ENCODE measurements at places on chromosomes 3 and 15. TPM values are rescaled to one million over a fixed set of nuclear protein-coding genes. Genes with fewer than 3 reads are reported as not detected.
A peak's percentile ranks its signal among the peaks of the same experiment; 100 is the strongest.

DNA sequence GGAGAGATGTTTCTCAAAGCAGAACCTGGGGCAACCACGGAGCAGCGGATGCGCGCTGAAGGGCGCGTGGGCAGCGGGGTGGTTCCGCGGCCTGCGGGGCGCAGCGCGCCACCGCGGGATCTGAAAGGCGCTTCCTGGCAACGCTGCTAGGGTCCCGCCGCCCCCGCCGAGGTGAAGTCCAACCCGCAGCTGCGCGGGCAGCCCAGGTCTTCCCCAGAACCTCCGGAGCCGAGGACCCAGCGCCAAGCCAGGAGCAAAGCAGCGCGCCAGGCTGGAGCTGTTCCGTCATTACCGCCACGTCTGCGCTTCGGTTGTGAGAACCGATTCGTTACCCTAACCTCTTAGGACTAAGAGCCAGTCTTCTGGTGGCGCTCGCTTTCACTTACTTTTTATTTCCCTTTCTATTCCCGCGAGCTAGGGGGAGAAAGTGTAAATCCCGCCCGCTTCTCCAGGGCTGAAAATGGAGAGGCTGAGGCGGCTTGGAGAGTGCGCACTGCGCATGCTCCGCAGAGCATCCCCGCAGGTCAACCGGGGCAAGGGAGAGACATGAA, 3.2 kb upstream of the GABRG3 start:
- H3K27me3 ChIP-seq = no peaks in the 10 kb centered on the region
- no peak for DNase-seq
- H3K4me3 ChIP-seq = no peak overlapping the region
- no peaks in the 10 kb centered on the region for H3K4me1 ChIP-seq

- H3K36me3 ChIP-seq = no peaks in the 10 kb centered on the region
- no peak overlapping the region for H3K27ac ChIP-seq
- no peaks in the 10 kb centered on the region for H3K27me3 ChIP-seq
- no peak for DNase-seq
- H3K4me1 ChIP-seq = no peaks in the 10 kb centered on the region
Observed at GRCh38 chr3:180747805-180748361, 68.6 kb upstream of the CCDC39 start.

DNA sequence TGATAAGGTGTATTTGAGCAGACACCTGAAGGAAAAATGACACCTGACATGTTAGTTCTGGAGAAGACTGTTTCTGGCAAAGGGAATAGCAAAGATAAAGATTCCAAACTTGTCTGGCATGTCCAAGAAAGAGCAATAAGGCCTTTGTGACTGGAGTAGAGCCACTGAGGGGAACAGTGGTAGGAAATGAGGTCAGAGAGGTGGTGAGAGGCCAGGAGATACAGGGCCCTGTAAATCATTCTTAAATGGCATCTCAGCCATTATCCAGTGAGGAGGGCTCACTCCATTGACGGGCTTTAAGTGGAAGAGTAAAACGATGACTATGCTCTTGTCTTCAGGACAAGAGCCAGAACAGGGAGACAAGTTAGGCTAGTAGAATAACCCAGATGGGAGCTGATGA, 4.5 kb downstream of the SLC49A4 start:
- peaks cover 10% of the 10 kb centered on the region for H3K4me1 ChIP-seq
- H3K27ac ChIP-seq = no peak overlapping the region
- H3K4me3 ChIP-seq = no peak overlapping the region
- H3K36me3 ChIP-seq = no peaks in the 10 kb centered on the region

DNA sequence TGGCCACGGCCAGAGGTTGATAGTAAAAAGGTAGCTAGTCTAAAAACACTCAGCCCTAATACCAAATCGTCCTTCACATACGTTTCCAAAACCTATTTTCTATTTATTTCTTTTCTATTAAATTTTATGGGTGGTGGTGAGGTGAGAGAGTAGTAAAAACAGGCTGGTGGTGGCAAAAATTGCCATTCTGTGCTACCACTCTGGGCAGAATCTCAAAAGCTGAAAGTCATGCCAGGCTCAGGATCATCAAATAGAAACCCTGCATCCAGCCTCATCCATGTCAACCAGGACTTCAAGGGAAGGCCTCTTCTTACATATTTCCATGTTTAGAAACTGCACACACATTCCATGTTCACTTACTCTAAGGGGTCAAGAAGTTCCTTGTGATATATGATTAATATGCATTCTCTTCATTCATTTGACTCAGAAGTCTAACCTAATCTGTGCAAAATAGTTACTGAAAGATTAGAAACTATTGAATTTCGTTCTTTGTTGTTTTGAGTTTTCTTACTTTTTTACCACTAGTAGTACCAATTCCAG, 153.1 kb downstream of the TNIK start:
- no peak overlapping the region for H3K27ac ChIP-seq
- no peaks in the 10 kb centered on the region for H3K4me1 ChIP-seq
- no peaks in the 10 kb centered on the region for H3K36me3 ChIP-seq
- H3K27me3 ChIP-seq = no peaks in the 10 kb centered on the region
- no peak overlapping the region for H3K4me3 ChIP-seq

GRCh38 chr3:126525091-126525852, 1.3 kb downstream of the CHST13 start:
- DNase-seq = no peak
- peak overlapping the region; percentile 55 for H3K4me3 ChIP-seq
- H3K4me1 ChIP-seq = peaks cover 51% of the 10 kb centered on the region
- no peaks in the 10 kb centered on the region for H3K36me3 ChIP-seq
- H3K27me3 ChIP-seq = no peaks in the 10 kb centered on the region

GRCh38 chr3:9747267-9747666, 2.5 kb upstream of the OGG1 start:
- DNase-seq = no peak
- peaks cover 6% of the 10 kb centered on the region for H3K4me1 ChIP-seq
- H3K27ac ChIP-seq = no peak overlapping the region
- no peak overlapping the region for H3K4me3 ChIP-seq

- H3K4me3 ChIP-seq = no peak overlapping the region
- DNase-seq = peak; percentile 19
- no peaks in the 10 kb centered on the region for H3K36me3 ChIP-seq
- no peak overlapping the region for H3K27ac ChIP-seq
Observed at GRCh38 chr15:90040618-90041017, 39.5 kb downstream of the ZNF710 start.

- H3K36me3 ChIP-seq = no peaks in the 10 kb centered on the region
- no peaks in the 10 kb centered on the region for H3K27me3 ChIP-seq
- H3K4me1 ChIP-seq = no peaks in the 10 kb centered on the region
- no peak for DNase-seq
- no peak overlapping the region for H3K4me3 ChIP-seq
Observed at GRCh38 chr3:164155400-164155799, 922.9 kb downstream of the SI start.

GRCh38 chr15:71295603-71296314, 180.5 kb downstream of the THSD4 start:
- no peak overlapping the region for H3K4me3 ChIP-seq
- DNase-seq = no peak
- no peaks in the 10 kb centered on the region for H3K36me3 ChIP-seq
- H3K4me1 ChIP-seq = peaks cover 26% of the 10 kb centered on the region
- H3K27me3 ChIP-seq = no peaks in the 10 kb centered on the region

Gene PLA1A
- 15.2 TPM for total RNA-seq

Gene MKRN3
- total RNA-seq = not detected

Gene ST8SIA2
- total RNA-seq = not detected
